Activated T-helper 1 cell treated with anti-CD3 and anti-CD28 coated beads, Interleukin-12 subunit alpha, Interleukin-12 subunit beta, Interleukin-2, Interleukin-4 antibody, amounts not matched to agents 30 ng/mL and 10 ng/mL and 1 ng/mL, durations not matched to agents 14 hours and 24 hours and 36 hours (primary cell): ENCODE measurements at places on chromosomes 16 and 17.

- DNase-seq = peak; percentile 10
Observed at GRCh38 chr17:60165971-60166370, 16.2 kb downstream of the CA4 start.

DNA sequence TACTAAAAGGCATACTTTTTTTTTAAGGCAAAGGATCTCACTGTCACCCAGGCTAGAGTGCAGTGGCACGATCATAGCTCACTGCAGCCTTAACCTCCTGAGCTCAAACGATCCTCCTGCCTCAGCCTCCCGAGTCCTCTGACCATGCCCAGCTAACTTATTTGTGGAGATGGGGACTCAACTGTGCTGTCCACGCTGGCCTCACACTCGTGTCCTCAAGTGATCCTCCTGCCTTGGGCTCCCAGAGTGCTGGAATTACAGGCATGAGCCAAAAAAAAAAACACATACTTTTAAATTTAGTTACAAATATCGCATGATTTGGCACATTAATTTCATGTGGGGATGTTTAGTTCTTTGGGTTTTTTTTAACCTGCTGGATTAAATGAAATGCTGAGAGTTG is 207.7 kb upstream of the CHMP6 start:
- DNase-seq = no peak

DNA sequence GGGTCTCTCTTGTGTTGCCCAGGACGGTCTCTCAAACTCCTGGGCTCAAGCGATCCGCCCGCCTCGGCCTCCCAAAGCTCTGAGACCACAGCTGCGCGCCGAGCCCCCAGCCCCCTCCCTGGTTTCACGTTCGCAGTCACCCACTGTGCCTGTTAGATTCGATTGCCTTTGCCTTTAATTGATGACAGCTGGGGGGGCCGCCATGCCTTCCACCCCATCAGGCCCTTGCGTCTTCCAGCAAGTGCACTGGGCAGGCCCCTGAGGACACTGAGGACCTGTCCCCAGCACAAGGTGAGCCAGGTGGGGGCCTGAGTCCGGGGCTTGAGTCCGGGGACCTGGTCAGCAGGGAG is 3.3 kb downstream of the IGFALS start:
- no peak for DNase-seq

DNA sequence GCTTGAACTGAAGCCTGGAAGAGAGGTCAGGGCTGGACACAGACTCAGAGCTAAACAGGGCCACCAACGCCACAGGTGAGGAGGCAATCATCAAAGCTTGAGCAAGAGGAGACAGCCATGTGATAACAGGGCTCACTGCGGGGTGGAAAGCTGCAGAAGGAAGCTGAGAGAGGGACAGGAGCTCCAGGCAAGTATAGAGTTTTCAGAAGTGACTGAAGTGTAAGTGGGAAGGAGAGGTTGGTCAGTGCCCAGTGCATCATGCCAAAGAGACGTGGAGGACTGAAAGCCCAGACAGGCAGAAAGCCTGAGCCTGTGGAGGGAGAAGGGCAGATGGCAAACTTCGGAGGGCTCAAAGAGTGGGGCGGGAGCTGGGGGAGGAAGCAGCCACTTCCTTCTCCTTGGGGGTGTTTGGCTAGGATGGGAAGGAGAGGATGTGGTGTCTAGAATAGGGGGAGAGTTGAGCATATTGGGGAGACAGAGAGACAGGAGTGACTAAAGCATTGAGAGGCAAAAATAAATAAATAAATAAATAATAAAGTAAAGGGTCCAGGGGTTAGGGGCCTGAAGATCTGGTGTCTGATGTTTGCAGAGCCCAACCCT is 2.6 kb downstream of the KIFC3 start:
- no peak for DNase-seq

GRCh38 chr17:41013606-41014005 is 4.7 kb upstream of the KRTAP3-1 start:
- no peak for DNase-seq

DNA sequence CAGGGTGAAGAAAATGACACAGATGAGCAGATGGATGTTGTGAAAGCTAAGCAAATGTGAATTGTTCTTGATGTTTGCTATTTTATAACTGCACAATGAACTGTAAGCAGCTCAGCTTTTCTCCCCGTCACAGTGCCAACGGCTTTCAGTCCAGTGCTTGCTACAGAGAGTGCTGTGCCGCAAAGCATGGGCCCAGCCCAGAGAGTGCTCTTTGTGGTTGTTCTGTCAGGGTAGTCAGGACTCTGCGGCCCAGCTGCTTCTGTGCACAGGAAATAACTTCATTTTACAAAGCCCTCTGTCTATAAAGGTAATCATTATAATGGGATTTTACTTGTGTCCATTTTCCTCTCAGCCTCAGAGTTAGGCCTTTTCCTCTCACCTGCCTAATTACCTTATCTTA is 39.1 kb downstream of the CDRT15 start:
- DNase-seq = peak; percentile 62

DNA sequence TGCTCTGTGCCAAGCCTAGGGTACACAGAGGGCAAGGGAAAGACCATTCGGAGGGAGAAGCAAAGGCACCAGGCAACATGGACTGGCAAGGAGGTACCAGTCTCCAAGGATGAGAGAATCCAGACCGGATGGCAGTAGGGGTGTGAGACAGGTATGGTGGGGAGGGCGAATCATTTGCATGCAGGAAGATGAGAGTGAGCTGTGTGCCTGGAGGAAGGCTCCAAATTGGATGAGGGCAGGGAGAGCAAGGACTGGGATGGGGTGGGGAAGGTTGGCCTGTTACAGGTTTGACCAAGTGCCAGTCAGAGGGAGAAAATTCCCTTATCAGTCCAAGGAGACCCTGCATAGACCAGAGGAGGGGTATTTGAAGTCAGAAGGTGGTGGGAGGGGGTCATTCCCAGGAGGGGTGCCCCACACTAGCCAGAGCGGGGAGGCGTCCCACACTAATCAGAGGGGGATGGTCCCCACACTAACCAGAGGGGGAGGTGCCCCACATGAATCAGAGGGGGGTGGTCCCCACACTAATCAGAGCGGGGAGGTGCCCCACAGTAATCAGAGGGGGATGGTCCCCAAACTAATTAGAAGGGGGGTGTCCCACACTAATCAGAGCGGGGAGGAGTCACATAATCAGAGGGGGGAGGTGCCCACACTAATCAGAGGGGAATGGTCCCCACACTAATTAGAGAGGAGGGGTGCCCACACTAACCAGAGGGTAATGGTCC is 737 bp downstream of the CANT1 start:
- no peak for DNase-seq

DNA sequence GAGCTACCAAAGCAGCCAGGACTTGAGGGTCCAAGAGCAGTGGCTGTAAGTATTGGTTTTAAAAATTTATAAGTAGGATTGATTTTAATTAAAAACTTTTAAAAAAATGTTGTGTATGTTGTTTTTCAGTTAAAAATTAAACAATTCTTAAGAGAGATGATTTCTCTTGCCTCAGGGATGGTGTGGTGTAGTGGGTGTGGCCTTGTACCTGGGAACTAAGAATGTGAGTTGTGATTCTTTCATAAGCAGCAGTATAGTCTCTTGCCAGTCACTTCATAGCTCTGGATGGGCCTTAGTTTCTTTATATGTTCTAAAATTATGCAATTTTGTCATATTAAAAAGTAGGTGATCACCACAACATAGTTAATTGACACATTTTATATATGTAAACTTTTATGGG is 99.5 kb downstream of the FTO start:
- DNase-seq = no peak

- DNase-seq = no peak
Observed at GRCh38 chr16:9941245-9941644, 241.0 kb downstream of the GRIN2A start.

DNA sequence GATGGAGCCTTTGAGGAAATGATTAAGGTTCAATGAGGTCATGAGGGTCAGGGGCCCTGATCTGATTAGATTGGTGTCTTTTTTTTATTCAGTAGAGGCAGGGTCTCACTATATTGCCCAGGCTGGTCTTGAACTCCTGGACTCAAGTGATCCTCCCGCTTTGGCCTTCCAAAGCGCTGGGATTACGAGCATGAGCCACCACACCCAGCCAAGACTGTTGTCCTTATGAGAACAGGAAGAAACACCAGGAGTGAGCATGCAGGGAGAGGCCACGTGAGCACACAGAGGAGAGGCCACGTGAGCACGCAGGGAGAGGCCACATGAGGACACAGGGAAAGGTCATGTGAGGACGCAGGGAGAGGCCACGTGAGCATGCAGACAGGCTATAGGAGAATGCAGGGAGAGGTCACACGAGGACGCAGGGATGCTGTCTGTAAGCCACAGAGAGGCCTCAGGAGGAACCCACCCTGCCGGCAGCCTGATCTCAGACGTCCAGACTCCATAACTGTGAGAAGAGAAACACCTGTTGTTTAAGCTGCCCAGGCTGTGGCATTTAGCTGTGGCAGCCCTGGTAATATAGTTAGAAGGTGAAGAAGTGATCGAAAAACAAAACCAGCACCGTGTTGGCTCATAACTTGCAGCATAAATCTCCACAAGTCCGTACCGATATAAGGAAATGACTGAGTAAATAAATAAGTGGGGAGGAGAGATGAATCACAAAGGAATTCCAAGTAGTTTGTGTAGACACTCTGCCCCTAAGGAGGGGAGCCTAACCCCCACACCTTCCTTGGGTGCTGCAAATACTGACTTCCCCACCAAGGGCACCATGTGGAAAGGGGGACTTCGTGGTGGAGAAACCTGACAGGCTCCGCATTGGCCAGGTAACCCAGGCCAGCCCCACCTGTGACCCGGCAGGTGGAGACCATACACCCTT is 14.6 kb upstream of the CSNK1D start:
- no peak for DNase-seq

DNA sequence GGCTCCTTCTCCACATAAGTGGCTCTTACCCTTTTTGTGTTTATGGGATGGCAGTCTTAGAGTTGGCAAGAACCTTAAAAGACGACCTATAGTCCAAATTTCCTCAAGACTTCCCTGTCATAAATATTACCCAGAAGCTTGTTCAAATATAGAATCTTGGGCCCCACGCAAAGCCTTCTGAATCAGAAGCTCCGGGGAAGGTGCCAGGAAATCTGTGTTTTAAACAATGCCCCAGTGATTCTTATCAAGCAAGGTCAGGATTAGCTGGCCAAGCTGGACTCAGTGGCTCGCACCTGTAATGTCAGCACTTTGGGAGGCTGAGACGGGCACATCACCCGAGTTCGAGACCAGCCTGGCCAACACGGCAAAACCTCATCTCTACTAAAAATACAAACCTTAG is 85.7 kb downstream of the TIMM22 start:
- no peak for DNase-seq

DNA sequence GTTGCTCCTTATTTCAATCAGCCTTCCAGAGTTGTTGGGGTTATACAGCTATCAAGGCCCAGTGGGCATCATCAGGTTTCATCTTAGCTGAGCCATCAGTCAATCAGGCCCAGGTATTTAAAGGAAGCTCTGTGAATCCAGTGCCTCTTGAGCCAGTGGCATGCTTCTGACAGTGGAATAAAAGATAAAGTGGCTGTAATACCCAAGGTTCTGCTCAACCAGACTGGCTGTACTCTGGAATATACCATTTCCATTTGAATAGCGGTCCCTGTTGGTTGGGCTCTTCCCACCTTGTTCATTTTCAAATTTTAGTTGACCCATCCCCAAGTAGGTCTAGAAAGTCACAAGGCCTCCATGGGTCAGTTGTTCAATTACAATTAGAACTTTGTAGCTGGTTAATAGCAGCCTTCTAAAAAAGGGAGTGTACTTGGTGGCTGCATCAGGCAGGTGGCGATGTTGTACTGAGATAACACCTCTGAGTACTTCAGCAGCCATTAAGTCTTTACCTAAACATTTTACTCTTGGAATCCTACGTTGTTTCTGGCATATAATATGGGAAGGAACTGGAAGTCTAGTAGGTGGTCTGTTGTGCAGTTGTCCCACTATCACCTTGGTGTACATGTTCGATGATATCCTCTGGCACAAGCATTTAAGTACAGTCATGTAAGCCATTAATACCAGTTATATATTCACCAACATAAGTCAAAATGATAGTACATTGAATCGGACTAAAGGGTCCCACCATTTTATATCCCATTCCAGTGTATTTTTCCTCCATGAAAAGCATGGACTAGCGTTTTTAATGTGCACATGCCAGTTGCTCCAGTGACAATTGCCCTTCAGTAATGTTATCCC is 294.1 kb downstream of the BCAS3 start:
- no peak for DNase-seq

GRCh38 chr17:77847221-77848085 is 111.0 kb upstream of the TNRC6C start:
- DNase-seq = no peak

DNA sequence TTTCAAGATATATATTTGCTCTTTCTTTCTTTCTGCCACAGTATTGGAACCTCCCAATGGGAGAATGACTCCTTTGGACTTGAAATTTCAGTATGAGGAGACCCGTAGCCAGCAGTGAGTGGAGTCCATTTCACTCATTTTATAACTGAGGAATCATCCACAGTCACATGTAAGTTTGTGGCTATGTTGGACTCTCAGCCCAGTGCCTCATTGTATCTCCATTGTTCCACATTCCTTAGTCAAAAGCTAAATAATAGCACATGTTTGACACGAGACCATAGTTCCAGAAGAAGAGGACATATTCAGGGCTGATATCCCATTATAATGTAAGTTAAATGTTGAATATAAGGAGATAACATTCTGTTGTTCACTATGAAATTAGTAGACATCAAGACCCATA is 12.7 kb upstream of the SPAG9 start:
- DNase-seq = no peak

DNA sequence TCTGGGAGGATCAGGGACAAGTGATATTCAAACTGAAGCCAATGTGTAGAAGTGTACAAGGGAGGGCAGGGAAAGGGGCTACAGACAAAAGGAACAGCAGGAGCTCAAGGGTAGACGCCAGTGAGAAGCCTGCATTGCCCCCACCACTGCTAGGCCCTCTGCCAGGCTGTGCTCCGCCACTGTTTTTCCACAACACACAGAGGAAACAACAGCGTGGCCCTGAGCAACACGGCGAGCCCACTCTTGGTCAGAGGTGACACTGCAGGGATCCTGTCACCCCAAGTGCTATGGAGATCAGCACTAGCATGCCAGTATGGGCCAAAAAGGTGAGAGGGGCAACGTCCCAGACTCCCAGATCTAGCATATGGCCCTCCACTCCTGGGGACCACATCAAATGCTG is 23.4 kb downstream of the MYO18A start:
- no peak for DNase-seq

DNA sequence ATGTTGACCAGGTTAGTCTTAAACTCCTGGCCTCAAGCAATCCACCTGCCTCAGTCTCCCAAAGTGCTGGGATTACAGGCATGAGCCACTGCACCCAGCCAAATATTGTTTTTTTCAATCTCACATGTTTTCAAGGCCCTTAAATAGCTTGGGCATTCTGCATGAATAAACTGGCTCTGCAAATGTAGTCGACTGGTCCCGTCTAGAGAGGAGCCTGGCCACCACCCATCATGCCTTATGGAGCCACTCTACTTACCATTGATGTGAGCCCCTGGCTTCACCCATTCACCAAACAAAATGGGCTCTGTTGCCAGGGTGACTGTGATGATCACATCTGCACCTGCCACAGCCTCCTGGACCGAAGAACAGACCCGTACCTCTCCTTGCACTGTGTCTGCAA is 10.8 kb downstream of the CRYM start:
- DNase-seq = no peak
